ENCODE measurements at places on chromosomes 11 and 22.

GRCh38 chr11:119371067-119371601 lies 10.4 kb downstream of the USP2 start:
- no peak for DNase-seq

DNA sequence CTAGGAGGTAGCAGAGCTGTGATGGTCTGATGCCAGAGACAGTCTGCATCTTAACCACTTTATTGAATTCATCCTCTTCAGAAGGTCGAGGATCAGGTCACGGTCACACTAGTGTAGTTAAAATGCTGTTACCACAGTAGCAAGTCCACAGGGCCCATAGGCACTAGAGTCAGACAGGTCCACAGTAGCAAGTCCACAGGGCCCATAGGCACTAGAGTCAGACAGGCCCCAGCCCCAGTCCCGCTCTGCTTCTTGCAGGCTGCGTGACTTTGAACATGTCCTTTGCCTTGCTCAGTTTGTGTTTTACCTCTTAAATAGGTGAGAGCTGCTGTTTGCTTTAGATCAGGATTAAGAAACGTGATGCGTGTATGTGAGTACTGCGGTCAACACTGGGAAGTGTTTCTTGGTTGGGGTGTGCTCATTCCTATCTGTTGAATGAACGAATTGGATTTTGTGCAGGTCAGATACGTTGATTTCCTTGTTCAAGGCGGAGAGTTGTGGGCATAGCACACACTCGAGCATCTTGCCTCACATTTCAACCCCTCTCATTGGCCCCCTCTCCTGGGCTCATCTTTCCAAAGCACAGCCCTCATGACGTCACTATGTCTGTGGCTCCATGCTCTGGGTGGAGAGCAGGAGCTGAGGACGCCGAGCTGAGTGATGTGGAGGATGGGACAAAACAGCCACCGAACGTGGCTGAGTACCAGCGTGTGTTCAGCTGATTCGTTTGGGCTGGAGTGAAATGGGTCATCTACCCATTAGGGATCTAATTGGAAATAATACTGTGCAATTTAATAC lies 191.7 kb downstream of the TBC1D22A start:
- peak; percentile 46 for DNase-seq

- no peak for DNase-seq
Observed at GRCh38 chr11:55697817-55698216, 35.8 kb downstream of the OR4C6 start.

DNA sequence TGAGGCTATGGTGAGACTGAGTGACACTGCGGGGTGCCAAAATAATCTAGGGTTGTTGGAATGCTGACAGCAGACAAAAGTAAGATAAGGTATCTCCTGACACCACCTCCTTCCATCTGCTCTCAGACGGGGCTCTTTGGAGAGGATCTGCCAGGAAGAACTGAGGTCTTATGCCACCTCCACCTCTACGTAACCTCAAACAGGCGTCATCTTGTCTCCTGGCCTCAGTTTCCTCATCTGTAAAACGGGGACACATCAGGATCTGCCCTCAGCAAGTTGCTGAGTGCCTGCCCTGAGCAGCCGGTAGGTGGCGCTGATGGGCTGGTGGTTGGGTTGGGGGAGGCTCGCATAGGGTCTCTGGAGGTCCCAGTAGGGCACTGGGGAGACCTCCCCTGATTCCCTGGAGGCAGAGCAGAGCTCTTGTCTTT lies 1.7 kb upstream of the MYEOV start:
- no peak for DNase-seq

DNA sequence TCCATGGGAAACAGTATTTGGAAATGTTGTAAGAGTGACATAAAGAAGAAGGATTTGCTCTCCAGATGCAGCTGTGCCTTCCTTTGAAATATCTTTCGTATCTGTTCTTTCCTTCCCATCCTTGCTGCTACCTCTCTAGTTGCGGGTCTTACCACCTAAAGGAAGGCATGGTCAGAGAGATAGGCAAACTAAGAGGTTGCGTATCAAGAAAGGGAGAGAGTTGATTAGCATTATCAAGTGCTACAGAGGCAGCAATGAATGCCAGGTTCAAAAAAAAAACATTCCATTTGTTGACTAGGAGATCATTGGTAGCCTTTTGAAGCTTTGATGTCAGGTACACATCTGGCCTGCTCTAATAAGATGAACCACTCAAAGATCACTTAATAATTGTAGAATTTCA lies 4.6 kb downstream of the GTPBP1 start:
- DNase-seq: no peak

DNA sequence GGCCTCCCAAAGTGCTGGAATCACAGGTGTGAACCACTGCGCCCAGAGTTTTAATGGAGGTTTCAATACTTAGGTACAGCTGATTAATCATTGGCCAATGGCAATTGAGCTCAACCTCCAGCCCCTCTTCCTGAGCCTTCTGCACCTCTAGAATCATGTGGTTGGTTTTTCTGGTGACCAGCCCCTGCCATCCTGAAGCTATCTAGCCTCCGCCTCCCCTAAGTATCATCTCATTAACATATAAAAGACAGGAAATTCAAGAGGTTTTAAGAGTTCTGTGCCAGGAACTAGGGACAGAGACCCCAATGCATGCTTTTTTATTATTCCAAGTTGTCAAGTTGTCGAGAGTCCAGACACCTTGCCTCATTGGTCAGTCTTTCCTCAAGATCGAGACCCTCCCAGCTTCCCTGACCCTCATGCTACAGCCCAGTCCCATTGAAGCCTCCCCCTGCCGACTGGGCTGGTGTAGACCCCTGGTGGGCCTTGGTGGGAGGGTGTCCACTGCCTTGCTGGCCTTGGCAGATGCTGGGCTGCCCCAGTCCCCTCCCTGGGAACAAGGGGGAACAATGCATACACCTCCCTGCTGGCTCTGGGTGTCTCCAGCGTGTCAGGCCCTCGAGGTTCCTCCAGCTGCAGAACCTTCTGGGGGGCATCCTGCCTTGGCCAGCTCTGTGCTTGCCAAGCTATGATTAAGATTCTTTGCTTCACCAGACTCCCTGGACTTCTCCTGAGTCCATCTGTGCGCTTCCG lies 148.0 kb downstream of the CTTN start:
- no peak for DNase-seq

- DNase-seq: peak; percentile 51
Observed at GRCh38 chr22:23070418-23071229, at the start of gene GNAZ. TSS of gene GNAZ (plus strand) at chr22:23070519. CDS start at chr22:23095696, 25,177 bp downstream.

DNA sequence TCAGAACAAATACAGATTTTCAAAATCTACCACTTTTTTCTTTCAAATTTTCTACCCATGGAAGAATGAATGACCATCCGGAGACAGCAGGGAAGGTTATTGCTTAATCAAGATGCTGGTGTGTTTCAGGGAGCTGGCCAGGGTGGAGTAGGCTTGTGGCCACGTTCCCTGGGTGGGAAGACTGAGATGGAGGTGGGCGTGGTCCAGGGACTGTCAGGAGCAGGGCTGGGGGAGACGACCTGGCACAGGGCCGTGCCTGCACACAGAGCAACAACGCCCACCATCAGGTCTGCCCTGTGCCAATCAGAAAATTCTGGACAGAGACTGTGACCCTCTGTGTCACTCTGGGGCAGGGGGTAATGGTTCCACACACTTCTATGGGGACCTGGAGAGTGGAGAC lies 7.1 kb upstream of the APOBEC3H start:
- no peak for DNase-seq

GRCh38 chr11:44606472-44606871 lies 41.0 kb downstream of the CD82 start:
- no peak for DNase-seq

GRCh38 chr11:94129512-94130297 lies 1.1 kb downstream of the PANX1 start:
- no peak for DNase-seq

DNA sequence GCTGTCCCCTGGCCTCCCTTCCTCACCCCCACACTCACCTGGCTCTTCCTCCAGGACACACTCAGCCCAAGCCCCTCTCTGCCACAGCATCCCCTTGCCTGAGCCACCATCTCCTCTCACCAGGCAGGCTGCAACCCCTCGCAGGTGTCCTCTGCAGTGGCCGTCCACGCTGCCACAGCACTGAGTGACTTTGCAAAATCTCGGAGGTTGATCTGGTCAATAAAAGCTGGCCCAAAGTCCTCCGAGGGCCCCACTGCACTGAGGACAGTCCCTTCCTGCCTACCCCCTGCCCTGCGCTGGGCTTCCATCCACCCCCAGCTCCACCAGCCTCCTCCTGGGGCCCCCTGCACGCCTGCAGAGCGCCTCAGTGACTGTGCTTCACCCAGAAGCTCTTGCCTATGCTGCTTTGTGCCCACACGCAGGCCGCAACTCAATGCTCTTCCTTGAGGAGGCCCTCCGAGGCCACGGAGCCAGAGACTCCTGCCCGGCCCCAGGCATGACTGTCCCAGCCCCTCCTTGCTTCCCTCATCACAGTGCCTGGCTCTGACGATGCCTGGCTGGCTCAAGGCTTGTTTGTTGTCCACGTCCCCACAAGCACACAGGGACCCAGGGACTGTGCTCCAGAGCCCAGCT lies 30.8 kb upstream of the SLC22A12 start:
- no peak for DNase-seq

GRCh38 chr11:83152264-83152663 lies 4.7 kb upstream of the PCF11 start:
- no peak for DNase-seq

DNA sequence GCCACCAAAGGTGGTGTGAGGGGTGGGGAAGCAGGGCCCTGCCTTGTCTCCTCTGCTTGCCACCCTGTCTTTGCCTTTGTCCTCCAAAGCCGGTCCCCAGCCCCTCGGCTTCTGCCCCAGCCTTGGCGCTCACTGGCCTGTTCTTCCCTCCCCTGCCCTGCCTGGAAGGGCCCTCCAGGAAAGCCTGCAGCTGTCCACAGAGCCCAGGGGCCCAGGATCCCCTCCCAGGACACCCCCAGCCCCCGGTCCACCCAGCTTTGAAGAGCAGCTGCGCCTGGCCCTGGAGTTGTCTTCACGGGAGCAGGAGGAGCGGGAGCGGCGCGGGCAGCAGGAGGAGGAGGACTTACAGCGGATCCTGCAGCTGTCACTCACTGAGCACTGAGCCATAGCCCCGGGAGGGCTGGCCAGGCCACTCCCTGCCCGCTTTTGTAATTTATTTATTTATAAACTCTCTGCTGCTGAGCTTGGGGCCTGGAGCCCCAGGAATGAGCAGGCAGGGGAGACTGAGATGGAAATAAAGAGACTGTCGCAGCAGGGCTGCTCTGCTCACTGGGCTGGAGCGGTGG lies 1.3 kb upstream of the SSH3 start:
- DNase-seq: no peak

GRCh38 chr11:64250415-64251015 lies 815 bp upstream of the PLCB3 start:
- peak; percentile 54 for DNase-seq

DNA sequence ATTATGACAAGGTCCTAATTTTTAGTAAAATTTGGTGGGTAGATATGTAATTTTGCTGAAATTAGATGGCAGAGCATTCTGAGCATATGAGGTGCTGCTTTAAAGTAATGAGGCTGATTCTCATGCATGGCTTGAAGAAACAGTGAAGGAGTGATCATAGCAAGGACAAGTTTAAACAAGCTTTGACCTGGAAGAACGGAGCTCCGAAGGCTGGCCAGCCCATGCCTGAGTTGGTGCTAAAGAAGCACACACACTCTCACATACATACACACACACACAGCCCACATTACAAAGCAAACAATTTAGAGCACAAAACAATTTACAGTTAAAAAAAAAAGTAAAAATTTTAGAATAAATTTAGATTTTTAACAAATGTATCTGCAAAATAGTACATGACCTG lies 150.7 kb downstream of the DCDC1 start:
- no peak for DNase-seq

- no peak for DNase-seq
Observed at GRCh38 chr11:129440028-129440713, 64.5 kb downstream of the BARX2 start.

DNA sequence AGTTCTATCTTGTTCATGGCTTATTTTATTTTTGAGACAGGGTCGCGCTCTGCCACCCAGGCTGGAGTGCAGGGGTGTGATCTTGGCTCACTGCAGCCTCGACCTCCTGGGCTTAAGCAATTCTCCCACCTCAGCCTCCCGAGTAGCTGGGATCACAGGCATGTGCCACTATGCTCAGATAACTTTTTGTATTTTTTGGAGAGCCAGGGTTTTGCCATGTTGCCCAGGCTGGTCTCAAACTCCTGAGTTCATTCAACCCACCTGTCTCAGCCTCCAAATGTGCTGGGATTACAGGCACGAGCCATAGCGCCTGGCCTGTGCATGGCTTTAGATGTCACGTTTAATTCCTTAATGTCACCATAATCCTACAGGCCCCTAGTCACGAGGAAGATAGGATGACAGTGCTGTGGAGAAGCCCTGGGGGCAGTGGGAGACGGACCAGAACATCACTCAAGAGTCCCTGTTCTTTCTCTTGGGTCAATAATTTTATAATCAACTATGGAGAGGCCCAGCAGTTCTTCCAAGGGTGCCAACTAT lies 99.5 kb downstream of the RDX start:
- DNase-seq: no peak

- no peak for DNase-seq
Observed at GRCh38 chr22:38257181-38257580, 15.6 kb downstream of the TMEM184B start.

GRCh38 chr11:131694526-131695424 lies 324.4 kb downstream of the NTM start:
- DNase-seq: peak; percentile 19

- DNase-seq: no peak
Observed at GRCh38 chr11:78334109-78334508, 83.5 kb downstream of the GAB2 start.

GRCh38 chr22:27911330-27911729 lies 7.7 kb downstream of the PITPNB start:
- DNase-seq: no peak

DNA sequence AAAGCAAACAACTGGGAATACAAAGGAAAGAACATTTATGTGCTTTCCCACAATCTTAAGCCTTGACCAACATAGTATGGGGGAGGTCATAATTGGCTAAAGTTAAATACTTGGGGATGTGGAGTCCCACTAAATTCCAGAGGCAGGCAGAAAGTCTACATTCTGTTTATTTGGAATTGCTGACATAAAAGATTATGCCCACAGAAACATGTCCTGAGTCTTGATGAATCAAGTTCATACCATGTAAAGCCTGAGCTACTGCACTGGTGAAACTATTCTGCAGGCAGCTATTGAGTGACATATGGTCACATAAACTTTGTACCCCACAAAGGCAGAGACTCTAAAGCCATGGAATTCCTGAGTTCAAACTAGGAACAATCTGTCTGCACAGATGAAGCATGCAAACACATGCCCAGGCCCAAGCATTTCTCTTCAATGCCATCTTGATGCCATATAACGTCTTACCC lies 69.9 kb upstream of the CHRM4 start:
- DNase-seq: no peak

- no peak for DNase-seq
Observed at GRCh38 chr11:104895634-104896033, 2.6 kb downstream of the CASP12 start.

DNA sequence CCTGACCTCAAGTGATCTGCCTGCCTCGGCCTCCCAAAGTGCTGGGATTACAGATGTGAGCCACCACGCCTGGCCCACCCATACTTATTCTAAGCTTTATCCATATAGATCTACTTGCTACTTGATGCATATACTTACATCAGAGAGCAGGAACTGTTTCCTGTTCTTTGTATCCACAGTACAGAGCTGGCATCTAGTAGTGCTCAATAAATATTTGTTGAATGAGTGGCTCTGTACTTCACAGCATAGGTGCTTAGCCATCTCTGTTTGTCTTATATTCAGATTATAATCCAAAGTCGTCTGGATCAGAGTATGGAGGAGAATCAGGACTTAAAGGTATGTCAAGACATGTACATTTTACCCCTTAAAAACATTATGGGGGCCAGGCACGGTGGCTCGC lies 38.6 kb upstream of the DLAT start:
- no peak for DNase-seq
